ENCODE measurements at places on chromosomes 12 and 14.

- no peak for DNase-seq
Measured at GRCh38 chr14:91115986-91116770, 2.3 kb downstream of the DGLUCY start.

DNA sequence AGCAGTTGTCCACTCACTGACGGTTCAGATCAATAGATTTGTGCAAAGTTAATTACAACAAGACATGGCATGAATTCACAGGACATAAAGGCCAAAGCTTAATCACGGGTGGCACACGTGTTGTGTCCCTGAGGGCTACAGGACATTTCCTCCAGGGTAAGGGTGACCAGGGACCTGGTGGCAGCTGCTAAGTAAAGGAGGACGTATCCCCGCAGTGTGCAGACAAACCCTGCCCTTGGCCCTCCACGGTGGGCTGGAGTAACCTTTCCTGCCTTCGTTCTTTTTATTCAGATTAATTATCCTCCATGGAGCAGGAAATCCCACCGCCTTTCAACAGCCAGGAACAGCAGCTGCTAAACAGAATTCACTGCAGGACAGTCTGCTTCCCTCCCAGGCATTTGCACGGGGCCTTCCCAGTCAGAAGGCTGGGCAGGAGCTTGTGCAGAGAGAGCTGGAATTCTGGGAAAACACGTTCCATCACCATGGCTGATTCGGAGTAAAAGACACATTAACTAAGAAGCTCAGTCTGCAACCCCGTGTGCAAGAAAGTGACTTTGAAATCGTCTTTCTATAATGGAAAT is 289.9 kb upstream of the SFSWAP start:
- DNase-seq: no peak

DNA sequence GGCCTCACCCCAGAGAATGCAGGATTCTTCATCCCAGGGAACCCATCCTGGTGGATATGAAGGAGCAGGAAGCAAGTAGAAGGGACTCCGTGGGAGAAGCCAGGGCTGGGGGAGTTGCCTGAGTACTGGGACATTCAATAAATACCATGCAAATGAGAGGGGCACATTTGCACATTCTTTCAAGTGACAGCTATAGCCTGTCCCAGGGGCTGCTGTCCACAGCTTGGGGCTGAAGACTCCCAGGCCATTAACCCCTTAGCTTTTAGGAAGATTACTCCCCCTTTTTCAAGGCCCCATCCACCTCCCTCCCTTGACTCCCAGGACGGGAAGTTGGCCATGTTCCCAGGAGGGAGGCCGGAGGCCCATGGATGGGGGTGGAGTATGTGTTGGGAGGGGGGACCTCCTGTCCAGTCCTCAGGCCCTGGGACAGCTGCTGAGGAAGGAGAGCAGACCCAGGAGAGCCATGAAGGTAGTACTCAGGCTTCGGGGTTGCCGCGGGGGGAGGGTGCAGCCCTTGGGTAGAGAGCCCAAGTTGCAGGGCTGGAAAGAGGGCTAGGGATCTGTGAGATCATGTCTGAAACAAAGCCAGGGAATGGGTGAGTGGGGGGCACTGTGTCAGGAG is 974 bp upstream of the TNS2 start:
- DNase-seq: no peak

- no peak for DNase-seq
Measured at GRCh38 chr12:56768424-56768823, 5.3 kb downstream of the HSD17B6 start.

- no peak for DNase-seq
Measured at GRCh38 chr14:61491224-61491623, 169.8 kb downstream of the PRKCH start.

Measured in stimulated activated CD8-positive, alpha-beta memory T cell treated with anti-CD3 and anti-CD28 coated beads, Interleukin-15, amount 100 ng/mL, for 4 hours (primary cell).